ENCODE measurements at places on chromosomes 3 and 15.

GRCh38 chr15:22887157-22887951, 48.9 kb downstream of the NIPA2 start:
- no peak for DNase-seq

GRCh38 chr3:28645149-28645548, 296.5 kb upstream of the AZI2 start:
- no peak for DNase-seq

DNA sequence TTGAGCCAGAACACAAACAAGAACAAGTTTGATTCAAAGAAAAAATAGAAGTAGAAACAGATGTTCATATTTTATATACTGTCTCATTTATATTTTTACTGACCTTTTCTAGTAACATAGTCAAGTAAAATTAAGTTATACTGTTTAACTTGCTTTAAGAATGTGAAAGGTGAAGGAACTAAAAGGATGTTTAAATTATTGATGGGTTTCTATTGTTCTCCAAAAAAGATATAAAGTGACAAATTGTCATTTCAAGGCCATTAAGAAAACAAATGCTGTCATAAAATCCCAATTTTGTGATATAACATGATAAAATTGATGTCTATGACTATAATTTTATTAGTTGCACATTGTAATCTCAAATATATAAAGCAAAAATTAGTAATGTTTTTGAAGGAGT, 7.3 kb downstream of the GPR149 start:
- no peak for DNase-seq

DNA sequence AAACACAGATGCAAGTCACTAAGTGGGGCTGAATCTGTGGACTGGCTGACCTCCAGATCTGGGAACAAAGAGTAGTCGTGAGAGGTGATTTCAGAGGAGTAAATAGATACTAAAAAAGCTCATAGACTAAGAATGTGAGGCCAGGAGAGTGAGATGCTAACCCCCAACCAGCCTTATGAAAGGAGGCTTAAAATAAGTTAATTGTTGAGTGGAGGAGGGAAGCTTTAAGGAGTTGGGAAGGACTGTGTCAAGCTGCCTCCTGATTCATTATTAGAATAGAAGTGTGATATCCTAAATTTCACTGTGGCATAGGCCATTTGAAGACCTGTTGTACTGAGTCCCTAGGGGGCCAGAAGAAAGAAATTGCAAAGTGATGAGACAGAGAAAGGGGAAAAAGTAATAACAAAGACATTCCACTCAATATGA, 107.6 kb downstream of the RBPMS2 start:
- no peak for DNase-seq

DNA sequence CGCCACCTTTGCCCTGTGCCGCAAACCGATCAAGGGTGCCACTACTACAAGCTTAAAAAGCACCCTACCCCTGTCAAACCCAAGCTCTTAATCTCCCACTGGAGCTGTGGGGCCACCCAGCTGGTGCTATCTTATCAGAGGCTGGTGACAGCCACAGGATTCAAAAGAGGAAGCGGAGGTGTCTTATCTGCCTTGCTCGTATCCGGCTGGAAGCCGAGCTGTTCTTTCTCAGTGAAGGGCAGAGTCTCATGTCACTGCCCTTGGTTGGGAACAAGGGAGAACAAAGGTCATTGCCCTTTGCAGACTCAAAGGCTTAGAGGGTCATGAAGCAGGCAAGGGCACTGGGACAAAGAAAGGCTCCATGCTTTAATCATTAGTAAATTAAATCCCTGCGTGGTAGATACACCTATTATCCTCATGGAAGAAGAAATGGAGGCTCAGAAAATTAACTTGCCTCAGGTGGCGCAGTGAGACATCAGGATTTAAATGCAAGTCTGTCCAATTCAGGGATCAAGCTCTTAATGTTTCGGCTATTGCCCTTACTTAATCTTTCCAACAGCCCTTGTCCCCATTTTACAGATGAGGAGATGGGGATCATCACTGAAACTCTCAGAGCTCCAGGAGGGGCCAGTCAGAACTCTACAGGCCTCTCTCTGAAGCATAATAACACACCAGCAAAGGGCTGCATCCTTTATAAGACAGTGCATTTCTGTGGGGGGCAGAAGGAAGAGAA, 360.0 kb upstream of the PROK2 start:
- no peak for DNase-seq
